Large intestine (tissue), 12 donors: ENCODE measurements at places on chromosomes 2 and 18. TPM values are rescaled to one million over a fixed set of nuclear protein-coding genes. Genes with fewer than 3 reads are reported as not detected.

GRCh38 chr18:57209713-57210106, 62.8 kb downstream of the BOD1L2 start:
- DNase-seq = no peak

- DNase-seq = no peak
Measured at GRCh38 chr2:150383587-150383986, 103.9 kb downstream of the RND3 start.

IL36B gene
- not detected for polyA plus RNA-seq

DNA sequence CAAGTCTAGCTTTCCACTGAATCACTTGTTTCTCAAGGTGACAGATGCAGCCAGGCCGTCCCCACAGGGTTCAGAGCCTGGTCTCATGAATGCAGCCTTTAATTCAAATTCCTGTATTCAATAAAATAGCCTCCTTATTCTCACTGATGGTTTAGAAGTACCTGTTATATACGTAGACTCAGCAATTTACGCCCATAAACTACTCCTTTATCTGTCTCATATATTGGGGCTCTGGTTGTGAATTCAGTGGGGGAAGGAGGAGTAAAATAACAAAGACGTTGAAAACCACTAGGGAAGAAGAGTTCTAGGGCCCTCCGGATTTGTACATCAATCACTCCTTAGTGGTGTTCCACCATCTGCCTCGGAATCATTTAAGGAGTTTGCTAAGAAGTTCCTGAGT, 1.7 kb downstream of the OBSL1 start:
- DNase-seq = no peak

DNA sequence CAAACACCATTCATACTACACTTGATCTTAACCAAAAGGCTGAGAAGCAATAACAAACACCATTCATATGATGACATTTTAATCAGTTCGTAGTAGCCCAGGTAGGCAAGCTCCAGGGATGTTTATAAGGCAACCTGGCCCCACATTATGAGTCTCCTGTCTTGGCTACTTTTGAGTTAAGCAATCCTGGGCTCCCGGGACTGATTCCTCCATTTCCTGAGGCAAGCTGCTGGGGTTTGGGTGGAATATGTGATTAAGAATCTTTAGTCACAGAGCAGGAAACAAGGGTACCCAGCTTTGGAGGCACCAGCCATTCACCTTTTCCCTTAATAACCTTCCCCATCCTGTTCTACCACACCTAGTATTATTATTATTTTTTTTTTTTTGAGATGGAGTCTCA, 24.5 kb upstream of the SPRED2 start:
- no peak for DNase-seq

- DNase-seq = no peak
Measured at GRCh38 chr2:144520756-144521487, 1.0 kb upstream of the ZEB2 start.

DNA sequence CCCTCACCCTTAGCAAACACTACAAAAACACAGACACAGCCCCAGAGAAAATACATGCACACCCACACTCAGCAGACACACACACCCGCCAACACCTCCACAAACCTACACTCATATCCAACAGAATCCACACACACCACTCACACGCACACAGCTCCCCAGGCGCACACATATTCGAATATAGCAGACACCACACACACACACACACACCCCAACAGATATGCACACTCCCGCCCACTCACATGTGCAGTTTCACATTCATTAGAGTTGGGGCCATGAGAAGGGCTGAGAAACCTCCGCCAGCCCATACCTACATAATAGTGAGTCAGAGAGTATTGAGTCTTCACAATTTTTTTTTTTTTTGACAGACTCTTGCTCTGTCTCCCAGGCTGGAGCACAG, 29.4 kb upstream of the NOTO start:
- peak; percentile 18 for DNase-seq

GRCh38 chr2:216920937-216921456, 61.1 kb upstream of the TNP1 start:
- no peak for DNase-seq

PCARE gene
- polyA plus RNA-seq = 0.01 TPM

GRCh38 chr18:37383846-37384595, 181.6 kb downstream of the CELF4 start:
- no peak for DNase-seq

DNA sequence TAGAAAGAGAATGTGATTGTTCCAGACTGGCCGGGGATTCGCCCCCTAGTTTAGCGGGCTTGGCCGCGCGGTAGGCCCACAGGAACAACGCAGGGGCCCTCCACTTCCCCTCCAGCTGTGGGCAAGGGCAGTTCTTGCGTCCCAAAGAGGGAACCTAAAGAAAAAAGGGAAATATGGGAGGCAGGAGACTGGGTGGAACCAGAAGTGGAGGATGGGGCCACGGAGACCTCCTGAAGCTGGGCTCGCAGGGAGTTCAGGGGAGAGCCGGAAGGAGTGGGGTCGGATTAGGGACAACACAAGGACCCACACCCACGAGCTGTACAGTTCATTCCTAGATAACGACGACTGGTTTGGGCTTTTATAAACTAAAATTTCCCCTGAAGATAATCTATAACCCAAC, 18.2 kb downstream of the GNLY start:
- DNase-seq = no peak

DNA sequence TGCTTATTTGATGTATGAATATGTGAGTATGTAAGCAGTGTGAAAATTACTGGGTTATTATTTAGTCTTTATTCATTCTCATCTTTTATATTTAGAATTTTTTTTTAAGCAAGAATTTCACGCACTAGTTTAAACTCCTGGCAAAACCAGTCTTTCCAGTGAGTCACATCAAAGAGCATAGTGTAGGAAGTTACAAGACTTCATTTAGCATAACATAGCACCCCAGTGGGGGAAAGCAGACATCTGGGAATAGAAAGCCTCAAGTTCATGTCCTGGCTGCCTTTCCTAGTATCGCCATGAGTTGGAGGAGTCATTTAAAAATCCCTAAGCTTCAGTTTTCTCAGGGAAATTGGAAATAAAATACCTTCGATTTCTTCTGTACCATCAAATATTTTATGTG, 408.3 kb downstream of the NUP35 start:
- no peak for DNase-seq

GRCh38 chr18:26635466-26635865, 87.1 kb upstream of the KCTD1 start:
- DNase-seq = no peak

DNA sequence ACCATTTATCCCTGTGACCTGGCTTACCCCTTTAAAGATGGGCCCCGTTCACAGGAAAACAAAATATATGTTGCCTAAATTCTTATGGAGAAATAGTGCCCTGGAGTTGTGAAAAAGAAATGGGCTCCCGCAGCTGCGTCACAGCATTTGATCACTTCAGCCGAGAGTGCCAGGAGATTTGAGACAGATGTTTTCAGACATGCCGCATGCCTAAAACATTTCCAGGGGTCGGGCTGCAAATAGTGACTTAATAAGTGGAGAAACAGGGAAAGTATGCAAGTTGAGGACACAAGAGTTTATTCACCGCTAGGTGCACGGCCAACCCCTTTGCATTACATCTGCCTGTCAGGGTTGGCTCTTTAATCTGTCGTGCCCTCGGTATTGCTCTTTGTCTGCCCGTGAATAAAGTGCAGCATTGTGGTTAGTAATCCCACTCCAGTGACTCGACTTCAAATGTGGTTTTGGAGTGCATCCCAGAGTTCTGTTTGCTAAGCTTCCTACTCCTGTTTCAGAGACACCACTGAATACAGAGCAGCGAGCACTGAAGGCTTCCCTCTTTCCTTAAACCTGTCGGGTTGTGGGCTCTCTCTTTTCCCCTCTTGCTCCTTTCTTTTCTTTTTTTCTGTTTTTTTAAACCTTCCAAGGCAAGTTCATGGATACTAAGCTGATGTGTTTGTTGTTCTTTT, 187.5 kb downstream of the LTBP1 start:
- peak; percentile 43 for DNase-seq

SERPINB4 gene
- polyA plus RNA-seq = not detected

GRCh38 chr2:39666491-39667101, 879 bp downstream of the TMEM178A start:
- DNase-seq = no peak

DSG2 gene
- 96.9 TPM for polyA plus RNA-seq

HOXD13 gene
- polyA plus RNA-seq = not detected

DNA sequence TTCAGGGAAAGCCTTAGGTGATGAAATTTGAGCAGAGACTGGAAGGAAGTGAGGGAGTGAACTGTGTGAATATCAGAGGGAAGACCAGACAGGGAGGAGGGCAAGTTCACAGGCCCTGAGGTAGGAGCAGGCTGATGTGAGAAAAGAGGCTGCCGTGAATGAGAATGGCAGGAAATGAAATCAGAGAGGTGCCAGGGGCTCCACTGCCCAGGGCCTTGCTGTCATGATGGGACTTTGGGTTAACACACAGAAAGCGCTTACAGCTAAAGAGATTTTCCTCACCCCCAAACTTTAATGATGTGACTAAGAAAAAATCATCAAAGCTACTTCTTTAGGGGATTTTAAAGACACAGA, 53.8 kb downstream of the MARCHF4 start:
- DNase-seq = no peak

ADCY3 gene
- polyA plus RNA-seq = 18.4 TPM

GRCh38 chr2:214578442-214578841, 167.6 kb downstream of the VWC2L start:
- no peak for DNase-seq

GRCh38 chr2:77831060-77831459, 308.9 kb upstream of the LRRTM4 start:
- DNase-seq = no peak

CHPF gene
- 81.8 TPM for polyA plus RNA-seq

- DNase-seq = peak; percentile 88
Measured at GRCh38 chr2:8599421-8600242, 82.2 kb upstream of the ID2 start.
